ENCODE measurements at places on chromosomes 3 and 15. TPM values are rescaled to one million over a fixed set of nuclear protein-coding genes. Genes with fewer than 3 reads are reported as not detected.

- peaks cover 13% of the 10 kb centered on the region for H3K4me1 ChIP-seq
- H3K36me3 ChIP-seq, result no peaks in the 10 kb centered on the region
- H3K27me3 ChIP-seq, result no peaks in the 10 kb centered on the region
- DNase-seq, result peak; percentile 18
These were observed 161.0 kb downstream of the TCF12 start for GRCh38 chr15:57079446-57079845.

DNA sequence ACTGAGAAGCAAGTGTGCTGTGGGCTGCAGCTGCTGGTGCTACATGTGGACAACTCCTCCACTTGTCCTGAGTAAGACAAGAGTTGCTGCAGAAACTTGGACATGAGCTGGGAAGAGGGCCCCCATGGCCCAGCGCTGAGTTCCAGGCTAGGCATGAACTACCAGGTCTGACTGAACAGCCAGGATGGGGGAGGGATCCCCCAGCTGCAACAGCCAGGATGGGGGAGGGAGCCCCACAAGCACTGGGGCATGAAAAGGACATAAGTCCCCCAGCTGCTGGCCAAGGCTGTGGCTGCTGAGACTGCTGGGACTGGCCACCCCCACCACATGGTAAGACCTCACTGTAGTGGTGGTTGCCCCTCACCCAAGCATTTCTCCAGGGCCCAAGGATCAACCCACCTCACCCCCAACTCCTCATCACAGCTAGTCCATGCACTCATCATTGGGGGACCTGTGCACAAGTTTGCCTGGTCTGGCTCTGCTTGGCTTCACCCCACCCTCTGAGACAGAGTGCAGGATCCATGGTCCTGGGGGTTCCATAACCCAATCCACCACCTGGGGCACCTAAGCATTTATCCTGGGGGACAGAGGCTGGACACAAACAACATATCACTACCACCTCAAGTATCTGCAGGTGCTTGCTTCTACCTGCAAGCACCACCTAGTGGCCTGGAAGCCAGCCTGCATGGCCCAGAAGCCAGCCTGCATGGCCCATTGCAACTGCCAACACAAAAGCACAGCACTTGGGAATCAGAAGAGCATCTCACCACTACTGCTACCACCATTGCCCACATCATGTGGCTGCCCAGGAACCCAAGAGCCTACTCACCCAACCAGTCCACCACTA lies 84.5 kb upstream of the STT3B start:
- H3K4me1 ChIP-seq, result no peaks in the 10 kb centered on the region
- H3K36me3 ChIP-seq, result no peaks in the 10 kb centered on the region
- no peak overlapping the region for H3K4me3 ChIP-seq
- no peak for DNase-seq
- no peaks in the 10 kb centered on the region for H3K27me3 ChIP-seq

- H3K27me3 ChIP-seq, result no peaks in the 10 kb centered on the region
- no peak overlapping the region for H3K4me3 ChIP-seq
- DNase-seq, result no peak
- H3K4me1 ChIP-seq, result peaks cover 12% of the 10 kb centered on the region
- no peak overlapping the region for H3K27ac ChIP-seq
- peaks cover 12% of the 10 kb centered on the region for H3K36me3 ChIP-seq
These were observed 22.5 kb downstream of the LPP start for GRCh38 chr3:188176476-188176875.

DNA sequence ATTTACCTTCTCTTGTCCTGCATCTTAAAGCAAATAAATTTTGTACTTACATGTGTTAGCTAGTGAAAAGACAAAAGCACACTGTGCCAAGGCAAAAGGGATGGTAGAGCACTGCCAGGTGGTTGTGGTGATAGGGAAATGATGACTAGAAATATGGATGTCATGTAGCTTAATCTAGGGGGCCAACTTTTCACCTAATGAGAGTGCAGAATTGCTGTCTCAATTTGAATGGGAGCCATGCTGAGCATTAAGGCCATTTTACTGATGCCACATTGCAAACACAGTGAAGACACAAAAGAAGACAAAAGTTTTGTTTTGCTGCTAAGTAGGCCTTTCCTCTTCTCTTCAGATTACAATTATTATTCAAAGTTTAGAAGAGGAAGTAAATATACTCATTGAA lies 274.7 kb downstream of the PDCD6IP start:
- no peak overlapping the region for H3K4me3 ChIP-seq
- no peak for DNase-seq
- H3K27me3 ChIP-seq, result no peaks in the 10 kb centered on the region
- no peak overlapping the region for H3K27ac ChIP-seq
- H3K36me3 ChIP-seq, result no peaks in the 10 kb centered on the region

DNA sequence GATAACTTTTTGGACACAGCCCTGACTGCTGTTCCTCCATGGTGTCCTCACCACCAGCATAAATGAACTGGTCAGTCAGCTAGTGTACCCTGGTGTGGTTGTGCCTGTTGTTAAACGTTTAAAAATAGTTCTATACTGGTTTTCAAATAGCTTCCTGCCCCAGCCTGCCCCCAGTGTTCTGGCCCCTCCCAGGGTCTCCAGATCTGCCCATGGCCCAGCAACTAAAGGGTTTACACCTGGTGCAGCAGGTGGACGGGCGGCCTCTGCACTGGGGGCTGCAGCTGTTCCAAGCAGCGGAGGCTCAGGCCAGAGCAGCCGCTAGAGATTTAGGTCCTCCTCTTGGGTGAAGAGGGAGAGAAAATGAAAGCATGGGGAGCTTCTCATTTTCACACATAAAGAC lies 6.1 kb upstream of the NR2E3 start:
- H3K4me3 ChIP-seq, result no peak overlapping the region
- no peaks in the 10 kb centered on the region for H3K4me1 ChIP-seq
- H3K27me3 ChIP-seq, result no peaks in the 10 kb centered on the region
- DNase-seq, result no peak
- H3K27ac ChIP-seq, result no peak overlapping the region

DNA sequence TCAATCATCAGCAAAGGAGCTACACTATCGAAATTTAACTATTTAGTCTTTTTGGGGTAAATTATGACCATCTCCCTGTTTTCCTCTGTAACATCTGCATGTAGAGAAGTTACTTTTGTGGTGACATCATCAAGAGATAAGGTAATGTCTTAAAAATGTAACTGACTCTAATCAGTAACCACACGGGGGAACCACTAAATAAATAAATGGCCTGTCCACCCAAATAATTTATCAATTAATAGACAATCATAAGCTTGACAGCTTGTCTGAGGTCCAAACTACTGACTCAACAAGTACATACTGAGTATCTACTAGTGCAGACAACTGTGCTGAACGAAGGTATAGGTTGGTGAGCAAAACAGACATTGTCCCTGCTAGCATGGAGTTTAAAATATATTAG lies 219.3 kb downstream of the SLC9A9 start:
- H3K4me1 ChIP-seq, result no peaks in the 10 kb centered on the region
- no peak overlapping the region for H3K27ac ChIP-seq
- no peaks in the 10 kb centered on the region for H3K27me3 ChIP-seq

DNA sequence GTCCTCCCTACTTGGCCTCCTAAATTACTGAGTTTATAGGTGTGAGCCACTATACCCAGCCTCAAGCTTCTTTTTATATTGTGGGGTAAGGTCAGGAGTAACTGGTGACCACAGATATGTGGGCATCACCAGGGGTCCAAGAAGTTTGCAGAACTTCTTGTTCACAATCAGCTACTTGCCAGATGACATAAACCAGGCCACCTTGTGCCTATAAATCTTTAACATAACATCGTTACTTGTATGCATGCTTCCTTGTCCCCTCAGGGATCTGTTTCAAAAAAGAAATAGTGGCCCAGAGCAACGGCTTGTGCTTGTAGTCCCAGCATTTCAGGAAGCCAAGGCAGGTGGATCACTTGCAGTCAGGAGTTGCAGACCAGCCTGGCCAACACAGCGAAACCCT lies 115.1 kb upstream of the FAM174B start:
- DNase-seq, result no peak
- no peaks in the 10 kb centered on the region for H3K36me3 ChIP-seq
- no peak overlapping the region for H3K4me3 ChIP-seq
- no peaks in the 10 kb centered on the region for H3K27me3 ChIP-seq
- H3K27ac ChIP-seq, result no peak overlapping the region

DNA sequence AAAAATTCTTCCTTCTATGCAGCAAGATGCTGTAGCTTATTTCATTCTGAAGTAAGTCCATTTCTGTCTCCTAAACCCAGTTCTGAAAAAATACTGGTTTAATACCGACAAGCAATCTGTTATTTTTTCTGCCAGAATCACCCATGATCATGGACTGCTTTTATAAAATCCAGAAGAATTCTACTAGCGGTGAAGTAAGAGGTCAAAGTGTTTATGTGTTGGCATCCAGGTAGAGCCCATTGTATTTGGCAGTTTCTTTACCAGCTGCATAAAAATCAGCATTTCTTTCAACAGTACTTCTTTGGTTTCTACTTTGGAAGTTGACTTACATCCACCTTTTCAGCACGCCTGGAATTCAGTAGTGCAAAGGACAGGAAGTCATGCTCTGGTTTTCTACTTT lies 484.8 kb downstream of the NAALADL2 start:
- no peak for DNase-seq
- H3K27ac ChIP-seq, result no peak overlapping the region
- H3K4me1 ChIP-seq, result no peaks in the 10 kb centered on the region
- H3K27me3 ChIP-seq, result no peaks in the 10 kb centered on the region
- no peaks in the 10 kb centered on the region for H3K36me3 ChIP-seq
- H3K4me3 ChIP-seq, result no peak overlapping the region

- no peaks in the 10 kb centered on the region for H3K27me3 ChIP-seq
- H3K36me3 ChIP-seq, result no peaks in the 10 kb centered on the region
- no peak for DNase-seq
These were observed 51.5 kb upstream of the COL6A6 start for GRCh38 chr3:130465521-130465920.

DNA sequence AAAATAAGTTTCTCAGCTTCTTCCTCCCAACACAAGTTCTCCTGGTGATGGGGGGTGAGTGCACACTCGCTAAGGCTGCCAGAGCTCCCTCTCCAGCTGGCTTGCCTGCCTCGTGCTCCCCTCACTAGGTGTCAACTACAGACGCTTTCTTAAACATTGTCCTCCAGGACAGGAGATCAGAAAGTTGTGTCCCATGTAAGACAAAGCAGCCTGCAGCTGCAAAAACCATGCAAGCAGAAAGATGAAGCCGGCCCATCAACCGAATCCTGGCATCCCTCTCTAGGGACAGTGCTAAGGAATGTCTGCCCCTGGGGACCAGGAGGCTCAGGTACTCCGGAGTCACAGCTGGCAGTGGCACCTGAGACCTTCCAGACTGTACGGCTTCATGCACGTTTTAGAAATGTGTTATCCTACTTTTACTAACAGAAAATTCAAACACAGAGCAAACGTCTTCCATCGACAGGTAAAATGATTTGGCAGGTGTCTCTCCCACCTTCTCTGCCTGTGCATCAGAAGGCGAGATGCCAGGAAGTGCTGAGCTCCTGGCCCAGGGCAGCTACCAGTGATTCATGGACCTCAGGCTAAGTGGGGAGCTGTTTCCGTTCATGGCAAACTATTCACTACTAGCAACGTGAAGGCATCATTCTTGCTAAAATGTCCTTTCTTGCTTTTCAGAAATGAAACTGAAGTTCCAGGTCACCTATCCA lies 246.1 kb downstream of the ADAMTS17 start:
- H3K4me1 ChIP-seq, result no peaks in the 10 kb centered on the region
- H3K4me3 ChIP-seq, result no peak overlapping the region
- no peaks in the 10 kb centered on the region for H3K27me3 ChIP-seq
- no peak overlapping the region for H3K27ac ChIP-seq
- no peak for DNase-seq
- no peaks in the 10 kb centered on the region for H3K36me3 ChIP-seq

DNA sequence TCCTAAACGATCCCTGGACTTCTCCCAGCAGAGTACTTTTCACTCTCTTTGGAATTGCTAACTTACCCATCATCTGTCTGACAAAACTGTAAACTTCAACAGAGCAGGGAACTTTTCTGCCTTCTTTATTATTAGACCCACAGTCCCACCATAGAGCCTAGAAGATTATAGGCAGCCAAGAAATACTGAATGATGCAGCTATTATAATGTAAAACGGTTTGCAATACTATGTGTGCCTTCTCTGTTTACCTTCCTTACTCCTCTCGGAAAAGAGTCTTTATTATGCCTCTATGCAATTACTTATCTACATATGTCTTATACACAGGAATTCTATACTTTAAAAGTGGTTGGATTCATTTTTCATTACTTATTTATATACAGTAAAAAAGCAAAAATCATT lies 36.0 kb downstream of the SHQ1 start:
- no peak for DNase-seq
- no peaks in the 10 kb centered on the region for H3K27me3 ChIP-seq
- no peaks in the 10 kb centered on the region for H3K4me1 ChIP-seq
- H3K36me3 ChIP-seq, result peaks cover 45% of the 10 kb centered on the region

DNA sequence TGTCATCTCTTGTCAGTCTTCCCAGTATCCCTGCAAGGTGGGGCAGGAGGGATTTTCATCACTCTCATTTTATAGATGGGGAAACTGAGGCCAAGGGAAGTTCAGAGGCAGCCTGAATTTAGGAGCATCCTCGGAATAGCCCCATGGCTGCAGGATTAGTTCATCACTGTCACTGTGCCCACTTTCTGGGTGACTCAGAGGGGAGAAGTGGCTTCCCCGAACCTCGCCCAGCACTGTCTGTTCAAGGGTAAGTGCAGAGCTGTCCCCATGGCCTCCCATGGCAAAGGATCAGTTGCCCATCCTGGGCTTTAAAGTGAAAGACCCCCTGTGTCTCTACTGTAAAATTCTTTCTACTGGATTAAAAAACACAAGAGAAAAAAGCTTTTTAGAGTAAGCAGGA lies 60.0 kb upstream of the SEC13 start:
- H3K27ac ChIP-seq, result no peak overlapping the region
- H3K27me3 ChIP-seq, result no peaks in the 10 kb centered on the region
- H3K4me1 ChIP-seq, result no peaks in the 10 kb centered on the region
- H3K36me3 ChIP-seq, result no peaks in the 10 kb centered on the region
- DNase-seq, result no peak

DNA sequence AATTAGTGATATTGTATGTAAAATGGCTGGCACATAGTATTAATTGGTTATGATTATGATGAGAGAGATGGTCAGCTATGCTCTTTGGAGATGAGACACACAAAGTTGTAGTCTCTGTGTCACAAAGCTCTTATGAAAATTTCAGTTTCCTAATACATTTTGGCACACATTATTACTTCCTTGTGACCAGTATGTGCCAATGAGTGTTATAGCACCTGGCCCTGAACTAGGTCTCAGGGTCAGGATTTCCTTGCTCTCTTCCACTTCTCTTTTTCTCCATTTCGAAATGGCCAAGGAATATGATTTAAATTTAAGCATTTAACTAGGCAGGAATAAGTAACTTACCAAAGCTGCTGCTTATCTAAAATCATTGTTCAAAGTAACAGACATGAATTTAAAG lies 28.0 kb downstream of the TIPARP start:
- DNase-seq, result peak; percentile 88
- H3K27ac ChIP-seq, result no peak overlapping the region
- no peaks in the 10 kb centered on the region for H3K27me3 ChIP-seq
- H3K36me3 ChIP-seq, result peaks cover 55% of the 10 kb centered on the region
- peaks cover 39% of the 10 kb centered on the region for H3K4me1 ChIP-seq
- no peak overlapping the region for H3K4me3 ChIP-seq

Gene PXYLP1
- polyA plus RNA-seq, result 10.9 TPM

Gene DTX3L
- polyA plus RNA-seq, result 17.7 TPM

Gene MKRN3
- not detected for polyA plus RNA-seq

Gene SERPINI1
- 1.6 TPM for polyA plus RNA-seq

Gene ETV5
- polyA plus RNA-seq, result 1.2 TPM

Gene CLDN11
- polyA plus RNA-seq, result 0.11 TPM

Gene CAMK1
- polyA plus RNA-seq, result 137 TPM

Gene PLSCR2
- polyA plus RNA-seq, result not detected

Gene MAGI1
- polyA plus RNA-seq, result not detected

Gene KNG1
- not detected for polyA plus RNA-seq

Gene ADGRG7
- polyA plus RNA-seq, result not detected
